ENCODE measurements at places on chromosomes 4 and X.
A peak's percentile ranks its signal among the peaks of the same experiment; 100 is the strongest.

- no peak for DNase-seq
Observed at GRCh38 chr4:93437991-93438390, 390.6 kb upstream of the ATOH1 start.

DNA sequence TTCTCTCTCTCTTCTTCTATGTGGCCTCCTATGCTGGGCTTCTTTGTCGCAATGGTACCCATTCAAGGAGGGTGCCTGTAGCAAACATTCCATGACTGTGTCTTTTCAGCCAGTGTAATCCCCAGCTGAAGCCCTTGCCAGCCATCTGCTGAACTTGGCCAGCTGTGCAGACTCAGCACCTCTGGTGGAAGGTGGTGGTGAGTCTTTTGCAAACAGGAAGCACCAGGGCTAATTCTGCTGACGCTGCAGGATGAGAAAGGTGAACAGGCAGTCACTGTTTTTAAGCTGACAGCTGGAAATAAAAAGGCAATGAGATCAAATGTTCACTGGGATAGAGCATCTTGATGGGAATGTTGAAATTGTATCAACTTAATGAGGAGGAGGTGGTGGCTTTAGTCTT is 298.7 kb upstream of the CLNK start:
- peak; percentile 78 for DNase-seq

DNA sequence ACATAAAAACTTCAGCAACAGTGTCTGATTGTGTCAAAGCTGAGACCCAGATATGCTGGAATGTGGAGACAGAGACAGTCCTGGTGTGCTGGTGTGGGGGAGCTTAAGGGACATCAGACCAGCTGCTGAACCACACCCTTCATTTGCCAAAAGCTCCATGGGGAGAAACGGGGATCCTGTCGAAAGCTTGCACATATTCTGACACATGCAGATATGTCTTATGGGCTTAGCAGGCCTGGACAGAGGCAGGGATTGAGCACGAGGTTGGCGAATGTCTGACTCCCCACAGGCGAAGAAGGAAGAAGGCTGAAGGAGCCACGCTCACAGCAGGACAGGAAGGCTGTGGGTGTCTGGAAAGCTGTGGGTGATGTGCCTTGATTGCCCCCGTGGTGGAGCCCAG is 72.1 kb upstream of the ACSL1 start:
- no peak for DNase-seq

- no peak for DNase-seq
Observed at GRCh38 chr4:123485601-123486000, 89.0 kb downstream of the SPRY1 start.

DNA sequence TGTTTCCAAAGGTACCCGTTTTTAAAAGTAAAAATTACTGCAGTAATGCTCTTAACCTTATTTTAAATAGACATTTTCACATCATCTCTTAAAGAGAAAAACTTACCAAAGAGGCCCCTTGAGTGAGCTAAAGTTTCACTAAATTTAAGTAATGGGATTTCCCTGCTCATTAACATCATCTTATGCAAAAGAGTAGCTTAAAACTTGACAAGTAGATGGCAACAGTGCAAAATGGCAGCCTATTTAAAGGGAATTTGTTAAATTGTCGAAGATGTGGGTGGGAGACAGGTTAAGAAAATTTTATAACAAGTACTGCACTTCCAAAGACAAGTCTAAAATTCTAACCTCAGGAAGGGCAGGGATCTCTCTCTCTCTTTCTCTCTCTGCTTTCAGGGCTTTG is 271.7 kb upstream of the LDB2 start:
- DNase-seq, result no peak

- no peak for DNase-seq
Observed at GRCh38 chr4:38017609-38018008, 57.4 kb downstream of the PTTG2 start.

DNA sequence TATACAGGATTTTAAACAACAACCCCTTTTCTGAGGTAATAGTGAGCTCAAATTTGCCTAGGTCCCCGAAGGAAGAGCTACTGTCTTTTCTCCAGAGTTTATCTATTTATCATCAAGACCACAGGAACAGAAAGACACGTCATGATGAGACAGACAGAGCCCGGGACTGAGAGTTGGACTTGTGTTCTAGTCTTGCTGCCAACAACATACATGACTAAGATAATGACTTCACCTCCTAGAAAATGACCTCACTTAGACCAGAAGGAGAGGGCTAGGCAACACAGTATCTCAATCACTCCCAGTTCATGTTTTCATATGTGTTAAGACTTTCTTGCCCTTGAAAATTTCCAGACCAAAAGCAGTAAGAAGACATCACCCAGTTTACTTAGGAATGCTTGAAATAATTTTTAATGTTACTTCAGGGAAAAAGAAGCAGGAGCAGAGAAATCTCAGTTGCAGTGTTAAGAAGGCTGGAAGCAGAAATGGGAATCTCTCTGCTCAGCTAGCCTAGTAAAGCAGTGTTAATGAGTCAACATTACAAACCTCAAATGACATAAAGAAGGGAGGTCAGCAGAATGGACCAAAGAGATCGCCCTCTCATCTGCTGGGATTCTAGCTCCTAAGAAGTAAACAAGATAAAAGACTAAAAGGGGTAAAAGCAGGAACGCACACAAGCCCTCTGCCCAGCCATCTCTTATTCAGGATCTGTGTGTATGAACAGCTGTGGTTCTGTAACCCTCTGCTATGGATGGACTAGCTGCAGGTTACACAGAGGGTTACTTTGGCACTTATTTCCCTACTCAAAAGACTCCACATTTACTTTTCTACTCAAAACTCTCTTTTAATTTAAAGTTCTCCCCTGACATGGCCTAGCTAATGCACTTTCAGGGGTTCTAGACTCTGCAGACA is 24.8 kb downstream of the PDGFC start:
- no peak for DNase-seq
